Right atrium auricular region (tissue), 2 donors: ENCODE measurements at places on chromosomes 11 and 22. TPM values are rescaled to one million over a fixed set of nuclear protein-coding genes. Genes with fewer than 3 reads are reported as not detected.

Gene ARCN1
- 103 TPM for total RNA-seq

Gene OR52E6
- total RNA-seq = not detected

- H3K4me3 ChIP-seq = peak overlapping the region; percentile 18
- DNase-seq = no peak
- no peaks in the 10 kb centered on the region for H3K27me3 ChIP-seq
- no peaks in the 10 kb centered on the region for H3K4me1 ChIP-seq
- no peaks in the 10 kb centered on the region for H3K36me3 ChIP-seq
Observed at GRCh38 chr11:65479184-65480145, 19.4 kb upstream of the MALAT1 start.

- H3K27ac ChIP-seq = peak overlapping the region; percentile 8
- no peaks in the 10 kb centered on the region for H3K36me3 ChIP-seq
- H3K27me3 ChIP-seq = no peaks in the 10 kb centered on the region
- peak; percentile 73 for DNase-seq
- H3K4me1 ChIP-seq = no peaks in the 10 kb centered on the region
Observed at GRCh38 chr11:112280268-112281126, 19.8 kb upstream of the PLET1 start.

- peaks cover 12% of the 10 kb centered on the region for H3K4me1 ChIP-seq
- no peak overlapping the region for H3K27ac ChIP-seq
- no peaks in the 10 kb centered on the region for H3K27me3 ChIP-seq
- DNase-seq = no peak
- no peaks in the 10 kb centered on the region for H3K36me3 ChIP-seq
- H3K4me3 ChIP-seq = no peak overlapping the region
Observed at GRCh38 chr22:29108137-29108536, 35.3 kb downstream of the KREMEN1 start.

Gene MRGPRE
- not detected for total RNA-seq

Gene FGF19
- total RNA-seq = not detected

Gene ZDHHC24
- total RNA-seq = 10.9 TPM

DNA sequence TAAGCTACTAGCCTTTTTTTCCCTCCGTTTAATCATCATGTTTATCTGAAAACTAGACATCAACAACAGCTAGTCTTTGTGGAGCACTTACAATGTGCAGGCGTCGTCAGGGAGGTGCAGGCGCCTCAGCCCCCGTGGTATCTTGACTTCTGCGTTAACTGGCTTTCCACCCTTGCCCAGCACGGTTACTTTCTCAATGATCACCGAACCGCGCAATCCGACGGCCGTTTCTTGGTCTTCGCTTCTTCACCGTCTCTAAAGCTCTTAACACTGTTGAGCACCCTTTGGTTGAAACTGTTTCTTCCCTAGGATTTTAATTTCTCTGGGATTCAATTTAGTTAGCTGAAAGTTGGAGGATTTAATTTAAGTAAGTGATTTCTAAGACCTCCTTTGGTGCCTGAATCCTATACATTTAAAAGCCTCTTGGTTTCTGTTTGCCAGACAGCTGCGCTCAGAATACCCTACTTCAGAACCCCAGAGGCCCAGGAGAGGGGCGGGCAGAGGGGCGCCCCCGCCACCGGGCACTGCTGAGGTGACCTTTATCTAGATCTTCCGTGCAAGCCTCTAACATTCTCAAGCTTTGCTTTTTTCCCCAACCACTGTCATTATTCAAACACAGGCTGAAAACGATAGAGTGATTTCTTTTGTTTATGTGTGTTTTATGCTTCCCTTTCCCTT is 18.0 kb upstream of the TMEM218 start:
- no peak for DNase-seq
- H3K4me1 ChIP-seq = no peaks in the 10 kb centered on the region
- no peak overlapping the region for H3K27ac ChIP-seq
- H3K27me3 ChIP-seq = no peaks in the 10 kb centered on the region
- no peaks in the 10 kb centered on the region for H3K36me3 ChIP-seq
- no peak overlapping the region for H3K4me3 ChIP-seq

DNA sequence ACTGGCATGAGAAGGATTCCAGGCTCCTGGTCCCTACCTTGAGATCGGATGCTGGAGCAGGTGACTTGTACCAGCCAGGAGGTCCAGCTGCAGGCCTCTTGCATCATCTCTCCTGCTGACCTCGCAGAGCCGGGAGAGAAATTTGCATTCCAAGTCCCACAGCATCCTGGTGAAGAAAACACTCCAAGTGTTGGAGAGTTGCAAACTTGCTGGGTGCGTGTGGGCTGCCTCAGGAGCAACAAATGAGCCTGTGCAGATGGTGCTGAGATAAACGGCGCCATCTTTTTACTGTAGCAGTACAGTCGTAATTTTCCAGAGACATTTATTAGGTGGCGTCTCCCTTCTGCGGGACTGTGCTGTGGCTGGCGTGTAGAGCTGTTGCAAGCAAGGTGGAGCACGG is 32.1 kb upstream of the ZBTB16 start:
- H3K36me3 ChIP-seq = no peaks in the 10 kb centered on the region
- no peak for DNase-seq
- H3K27me3 ChIP-seq = no peaks in the 10 kb centered on the region
- no peak overlapping the region for H3K4me3 ChIP-seq
- no peak overlapping the region for H3K27ac ChIP-seq

GRCh38 chr11:6817694-6818093 is 18.2 kb upstream of the OR6A2 start:
- no peaks in the 10 kb centered on the region for H3K27me3 ChIP-seq
- no peak overlapping the region for H3K4me3 ChIP-seq
- DNase-seq = no peak
- H3K36me3 ChIP-seq = no peaks in the 10 kb centered on the region
- no peak overlapping the region for H3K27ac ChIP-seq

DNA sequence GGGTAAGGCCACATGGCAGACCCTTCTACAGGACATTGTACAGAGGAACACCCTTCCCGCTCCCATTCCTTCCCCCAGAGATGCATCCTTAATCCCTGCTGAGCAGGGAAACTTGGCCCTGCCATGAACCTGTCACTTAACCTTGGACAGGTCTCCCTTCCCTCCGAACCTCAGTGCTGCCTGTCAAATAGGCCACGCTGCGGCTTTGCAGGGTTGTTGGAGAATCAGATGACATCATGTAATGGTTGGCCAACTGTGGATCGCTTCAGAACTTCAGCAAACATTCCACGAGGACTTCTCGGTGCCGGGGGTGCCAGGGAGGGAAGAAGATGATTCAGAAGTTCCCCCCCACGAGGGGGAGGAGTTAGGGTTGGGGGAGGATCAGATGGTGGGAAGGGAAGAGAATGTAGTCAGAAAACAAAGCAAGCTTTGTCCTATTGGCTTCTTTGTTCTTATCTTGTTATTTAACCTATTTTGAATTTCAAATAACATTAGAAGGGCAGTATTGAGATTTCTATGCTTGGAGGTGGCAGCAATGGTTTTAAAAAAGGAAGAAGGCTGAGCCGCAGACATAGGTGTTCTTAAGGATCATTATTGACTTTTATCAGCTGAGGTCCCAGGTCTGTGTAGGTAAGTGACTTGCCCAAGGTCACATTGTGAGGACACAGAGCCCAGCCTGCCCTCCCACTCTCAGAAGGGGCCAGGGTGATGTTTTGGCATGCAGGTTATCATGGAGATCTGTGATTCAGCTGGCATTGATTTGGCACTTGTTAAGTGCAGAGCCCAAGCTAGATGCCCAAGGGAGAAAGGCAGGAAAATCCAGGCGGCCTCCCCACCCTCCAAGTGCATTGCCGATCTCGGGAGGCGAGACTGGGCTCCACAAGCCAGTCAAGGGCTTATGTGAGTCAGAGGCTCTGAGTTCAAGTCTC is 3.1 kb downstream of the CDC42EP1 start:
- DNase-seq = peak; percentile 90
- H3K27me3 ChIP-seq = no peaks in the 10 kb centered on the region
- H3K4me1 ChIP-seq = no peaks in the 10 kb centered on the region
- peaks cover 14% of the 10 kb centered on the region for H3K36me3 ChIP-seq

- no peak for DNase-seq
- no peak overlapping the region for H3K4me3 ChIP-seq
- H3K27ac ChIP-seq = no peak overlapping the region
- H3K4me1 ChIP-seq = no peaks in the 10 kb centered on the region
- no peaks in the 10 kb centered on the region for H3K36me3 ChIP-seq
- H3K27me3 ChIP-seq = no peaks in the 10 kb centered on the region
Observed at GRCh38 chr11:2203440-2204259, 32.0 kb upstream of the TH start.

Gene CCDC87
- total RNA-seq = 0.86 TPM

Gene THOC5
- 42.7 TPM for total RNA-seq

Gene ASRGL1
- 7.0 TPM for total RNA-seq

GRCh38 chr11:28963187-28963586 is 855.0 kb downstream of the METTL15 start:
- no peak overlapping the region for H3K27ac ChIP-seq
- DNase-seq = no peak
- no peak overlapping the region for H3K4me3 ChIP-seq
- H3K4me1 ChIP-seq = no peaks in the 10 kb centered on the region

DNA sequence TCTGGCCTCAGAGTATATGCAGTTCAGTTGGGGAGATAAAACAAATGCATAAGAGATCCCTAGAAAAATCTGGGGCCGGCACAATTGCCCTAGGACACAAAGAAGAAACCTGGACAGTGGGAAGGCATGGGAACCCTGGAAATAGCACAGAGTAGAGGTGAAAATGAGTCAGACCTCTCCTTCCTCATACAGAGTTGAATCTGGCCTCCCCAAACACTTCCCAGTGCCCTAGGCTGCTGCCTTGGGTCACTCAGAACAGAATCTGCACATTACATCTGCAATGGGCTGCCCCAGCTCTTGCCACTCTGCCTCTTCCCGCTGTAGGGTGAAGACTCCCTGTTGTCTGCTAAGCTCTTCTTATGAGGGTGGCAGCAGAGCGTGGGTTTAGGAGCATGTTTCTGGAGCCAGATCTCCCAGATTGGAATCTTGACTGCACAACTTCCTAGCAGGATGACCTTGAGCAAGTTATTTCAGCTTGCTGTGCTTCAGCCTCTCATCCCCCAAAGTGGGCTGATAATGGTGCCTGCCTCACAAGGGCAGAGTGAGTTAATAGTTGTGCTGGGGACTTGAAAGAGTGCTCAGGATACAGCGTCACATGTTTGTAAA is 47.1 kb upstream of the NECTIN1 start:
- peaks cover 30% of the 10 kb centered on the region for H3K4me1 ChIP-seq
- DNase-seq = no peak
- H3K27me3 ChIP-seq = no peaks in the 10 kb centered on the region
- H3K36me3 ChIP-seq = no peaks in the 10 kb centered on the region

GRCh38 chr22:31253949-31254348 is 38.3 kb downstream of the PIK3IP1 start:
- peaks cover 11% of the 10 kb centered on the region for H3K36me3 ChIP-seq
- no peaks in the 10 kb centered on the region for H3K4me1 ChIP-seq
- no peak for DNase-seq
- H3K27ac ChIP-seq = peak overlapping the region; percentile 19
- no peak overlapping the region for H3K4me3 ChIP-seq

Gene SUSD2
- total RNA-seq = 9.5 TPM

DNA sequence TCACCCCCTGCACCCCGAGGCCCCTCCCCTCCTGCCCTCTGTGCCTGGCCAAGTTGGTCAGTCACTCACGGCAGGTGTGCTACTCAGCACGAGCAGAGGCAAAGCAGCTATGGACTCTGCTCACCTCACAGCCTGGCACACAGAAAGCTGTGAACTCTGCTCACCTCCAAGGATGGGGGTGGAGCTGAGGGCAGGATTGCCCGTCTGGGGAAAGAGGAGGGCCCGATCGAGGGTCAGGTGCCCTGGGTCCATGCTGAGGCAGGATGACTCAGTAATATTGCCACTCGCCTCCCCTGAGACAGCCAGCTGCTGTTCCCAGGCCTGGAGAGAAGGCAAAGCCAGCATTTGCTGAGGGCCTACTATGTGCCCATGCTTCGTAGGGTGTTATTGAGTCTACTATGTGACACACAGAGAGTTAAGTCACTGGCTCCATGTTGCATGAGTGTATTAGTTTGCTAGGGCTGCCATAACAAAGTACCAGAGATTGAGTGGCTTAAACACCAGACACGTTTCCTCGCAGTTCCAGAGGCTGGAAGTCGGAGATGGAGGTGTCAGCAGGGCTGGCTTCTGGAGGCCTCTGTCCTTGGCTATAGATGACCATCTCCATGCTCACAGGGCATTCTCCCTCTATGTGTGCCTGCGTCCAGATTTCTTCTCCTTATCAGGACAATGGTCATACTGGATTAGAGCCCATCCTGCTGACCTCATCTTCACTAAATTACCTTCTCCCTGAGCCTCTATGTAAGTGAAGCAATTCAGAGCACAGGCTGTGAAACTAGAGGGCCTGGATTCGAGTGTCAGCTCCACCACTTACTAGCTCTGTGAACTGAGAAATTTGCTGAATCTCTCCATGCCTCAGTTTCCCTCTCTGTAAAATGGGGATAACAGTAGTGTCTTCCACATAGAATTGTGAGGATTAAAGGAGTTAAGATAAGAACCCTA is 13.2 kb upstream of the TSKU start:
- no peak overlapping the region for H3K4me3 ChIP-seq
- no peaks in the 10 kb centered on the region for H3K27me3 ChIP-seq
- no peaks in the 10 kb centered on the region for H3K36me3 ChIP-seq
- no peaks in the 10 kb centered on the region for H3K4me1 ChIP-seq

- no peak overlapping the region for H3K4me3 ChIP-seq
- H3K4me1 ChIP-seq = no peaks in the 10 kb centered on the region
- no peak for DNase-seq
- no peak overlapping the region for H3K27ac ChIP-seq
Observed at GRCh38 chr11:7057641-7058040, 31.2 kb upstream of the RBMXL2 start.

DNA sequence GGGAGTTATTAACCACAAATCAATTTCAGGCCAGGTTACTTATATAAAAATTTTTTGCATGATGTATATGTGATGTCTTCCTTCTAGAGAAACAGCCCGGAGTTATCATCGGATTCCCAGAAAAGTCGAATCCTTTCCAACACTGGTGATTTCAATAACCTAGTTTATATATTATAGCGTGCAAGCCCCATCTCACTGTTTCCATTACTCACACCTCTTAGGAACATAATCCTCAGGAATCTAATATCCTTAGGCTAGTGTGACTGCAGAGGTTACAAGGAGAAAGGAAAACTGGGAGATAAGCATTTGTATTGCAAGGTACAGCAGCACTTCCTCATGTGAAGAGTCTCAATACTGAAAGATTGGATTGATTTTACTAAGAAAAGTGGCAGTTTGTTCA is 20.3 kb downstream of the ARHGAP20 start:
- no peaks in the 10 kb centered on the region for H3K27me3 ChIP-seq
- no peaks in the 10 kb centered on the region for H3K36me3 ChIP-seq
- H3K4me3 ChIP-seq = no peak overlapping the region
- no peaks in the 10 kb centered on the region for H3K4me1 ChIP-seq
- DNase-seq = no peak
- H3K27ac ChIP-seq = no peak overlapping the region

DNA sequence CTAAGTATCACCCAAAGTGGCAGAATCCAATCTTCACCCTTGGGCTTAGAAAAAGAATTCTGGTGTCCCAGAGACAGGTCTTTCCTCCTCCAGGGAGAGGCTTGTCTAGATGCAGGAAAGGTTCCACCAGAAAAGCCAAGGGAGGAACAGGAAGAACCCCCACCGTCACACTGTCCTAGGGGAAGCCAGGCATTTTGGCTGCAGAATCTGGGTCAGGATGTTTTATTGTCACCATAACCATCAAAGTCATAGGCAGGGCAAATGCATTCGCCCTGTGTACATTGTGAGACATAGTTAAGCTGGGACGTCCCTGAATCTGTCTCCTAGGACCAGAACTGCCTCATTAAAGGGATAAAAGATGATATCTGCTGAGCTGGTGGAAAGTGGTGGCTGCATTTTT is 590.5 kb downstream of the OPCML start:
- H3K4me3 ChIP-seq = no peak overlapping the region
- no peaks in the 10 kb centered on the region for H3K4me1 ChIP-seq
- no peak overlapping the region for H3K27ac ChIP-seq
- H3K27me3 ChIP-seq = peaks cover 8% of the 10 kb centered on the region

GRCh38 chr22:41302021-41302767 is 869 bp downstream of the ZC3H7B start:
- no peaks in the 10 kb centered on the region for H3K27me3 ChIP-seq
- H3K4me1 ChIP-seq = peaks cover 21% of the 10 kb centered on the region
- H3K36me3 ChIP-seq = no peaks in the 10 kb centered on the region
